PC-9 (cell line): ENCODE measurements at places on chromosomes 2 and 18. TPM values are rescaled to one million over a fixed set of nuclear protein-coding genes. Genes with fewer than 3 reads are reported as not detected.

Gene KIF1A
- total RNA-seq = not detected in 2 replicates

Gene ECEL1
- not detected in 2 replicates for total RNA-seq

Gene RTP5
- not detected in 2 replicates for total RNA-seq

Gene MAPK4
- not detected in 2 replicates for total RNA-seq

Gene L3MBTL4
- total RNA-seq = not detected in 2 replicates

Gene MDH1B
- 2.7 and 4.1 TPM in 2 replicates for total RNA-seq

Gene MC2R
- not detected in 2 replicates for total RNA-seq

Gene ITM2C
- total RNA-seq = 76.0 and 96.4 TPM in 2 replicates

Gene SGO2
- 17.8 and 25.0 TPM in 2 replicates for total RNA-seq

DNA sequence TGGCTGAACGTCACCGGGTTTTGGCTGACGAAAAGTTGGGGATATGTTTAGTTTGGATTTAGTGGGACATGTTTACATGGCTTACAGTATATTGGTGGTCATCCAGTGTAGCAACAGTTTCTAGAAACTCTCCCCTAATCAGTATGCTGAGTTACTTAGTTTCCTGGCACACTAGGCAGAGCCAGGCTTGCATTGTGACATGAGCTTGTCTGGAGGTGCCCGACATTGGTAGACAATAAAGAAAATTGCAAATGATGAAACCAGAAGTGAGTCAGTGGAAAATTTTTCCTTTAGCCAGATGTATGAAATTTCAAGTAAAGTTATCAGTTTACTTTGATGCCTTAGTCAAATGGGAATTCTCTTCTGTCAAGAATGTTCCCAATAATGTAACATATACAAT lies 276.1 kb downstream of the RDH14 start:
- no peaks in the 10 kb centered on the region for H3K4me1 ChIP-seq
- H3K36me3 ChIP-seq = no peaks in the 10 kb centered on the region
- H3K4me3 ChIP-seq = no peak overlapping the region
- DNase-seq = no peak
- H3K27ac ChIP-seq = no peak overlapping the region

- no peaks in the 10 kb centered on the region for H3K27me3 ChIP-seq
- no peaks in the 10 kb centered on the region for H3K4me1 ChIP-seq
- no peaks in the 10 kb centered on the region for H3K36me3 ChIP-seq
- no peak overlapping the region for H3K27ac ChIP-seq
These were observed 9.6 kb downstream of the CALCRL start for GRCh38 chr2:187438455-187438854.

DNA sequence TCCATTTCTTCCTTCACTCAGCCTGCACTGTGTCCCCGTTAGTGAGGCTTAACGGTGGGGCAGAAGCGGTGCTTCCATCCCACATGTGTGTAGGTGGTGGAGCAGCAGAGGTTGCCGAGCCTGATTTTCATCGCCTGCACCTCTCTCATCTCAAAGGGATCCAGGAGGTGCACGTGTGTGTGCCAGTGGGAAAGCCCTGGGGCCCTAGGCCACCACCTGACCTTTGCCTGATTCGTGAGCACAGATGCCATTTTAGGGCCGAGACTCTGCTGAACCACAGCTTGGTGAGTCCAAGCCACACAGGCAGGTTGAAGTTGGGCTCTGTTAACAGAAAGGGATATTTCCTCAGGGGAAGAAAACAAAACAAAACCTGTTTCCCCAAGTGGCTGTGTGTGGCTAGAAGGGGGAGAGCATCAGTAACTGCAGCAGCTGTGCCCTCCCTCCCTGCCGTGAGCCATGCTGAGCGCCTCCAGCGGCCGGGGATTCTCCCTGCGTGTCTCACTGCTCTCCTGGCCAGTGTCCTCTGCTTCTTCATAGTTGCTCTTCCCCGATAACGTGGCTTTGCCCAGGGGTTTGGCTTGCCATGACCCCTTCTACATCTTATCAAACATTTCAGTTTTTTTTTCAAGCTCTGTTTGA lies 81.5 kb downstream of the MAPRE2 start:
- no peaks in the 10 kb centered on the region for H3K27me3 ChIP-seq
- no peaks in the 10 kb centered on the region for H3K4me1 ChIP-seq
- no peak for DNase-seq
- no peak overlapping the region for H3K27ac ChIP-seq
- H3K36me3 ChIP-seq = no peaks in the 10 kb centered on the region
- H3K4me3 ChIP-seq = no peak overlapping the region

- H3K4me1 ChIP-seq = peaks cover 15% of the 10 kb centered on the region
- H3K4me3 ChIP-seq = no peak within 1 kb of the TSS
- no peak within 1 kb of the TSS for H3K27ac ChIP-seq
- H3K27me3 ChIP-seq = no peaks in the 10 kb centered on the region
- H3K36me3 ChIP-seq = no peaks in the 10 kb centered on the region
- no peak for DNase-seq
These were observed at the start of gene KCNK3 for GRCh38 chr2:26692279-26692896. Gene KCNK3, plus strand, starts transcription at chr2:26692722. Its CDS starts 154 bp downstream, at chr2:26692876.

DNA sequence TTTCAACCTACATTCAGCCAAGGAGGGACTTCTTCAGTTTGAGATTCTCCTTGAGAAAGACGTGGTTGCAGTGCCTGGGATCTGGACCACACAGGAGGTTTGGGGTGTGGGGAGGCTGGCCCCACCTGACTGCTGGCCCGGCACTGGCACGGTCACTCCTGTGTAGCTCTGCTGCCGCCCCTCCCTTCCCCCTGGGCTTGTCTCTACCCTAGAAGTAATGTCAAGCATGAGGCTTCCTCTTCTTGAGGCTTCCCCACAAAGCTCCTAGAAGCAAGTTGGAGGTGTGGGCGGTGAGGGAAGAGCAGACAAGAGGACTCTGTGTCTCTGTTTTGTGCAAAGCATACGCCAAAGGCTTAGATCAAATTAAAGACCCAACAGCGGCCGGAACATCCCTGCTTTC lies 8.7 kb downstream of the KLHL29 start:
- DNase-seq = no peak
- H3K4me1 ChIP-seq = no peaks in the 10 kb centered on the region
- no peaks in the 10 kb centered on the region for H3K27me3 ChIP-seq
- H3K4me3 ChIP-seq = no peak overlapping the region

DNA sequence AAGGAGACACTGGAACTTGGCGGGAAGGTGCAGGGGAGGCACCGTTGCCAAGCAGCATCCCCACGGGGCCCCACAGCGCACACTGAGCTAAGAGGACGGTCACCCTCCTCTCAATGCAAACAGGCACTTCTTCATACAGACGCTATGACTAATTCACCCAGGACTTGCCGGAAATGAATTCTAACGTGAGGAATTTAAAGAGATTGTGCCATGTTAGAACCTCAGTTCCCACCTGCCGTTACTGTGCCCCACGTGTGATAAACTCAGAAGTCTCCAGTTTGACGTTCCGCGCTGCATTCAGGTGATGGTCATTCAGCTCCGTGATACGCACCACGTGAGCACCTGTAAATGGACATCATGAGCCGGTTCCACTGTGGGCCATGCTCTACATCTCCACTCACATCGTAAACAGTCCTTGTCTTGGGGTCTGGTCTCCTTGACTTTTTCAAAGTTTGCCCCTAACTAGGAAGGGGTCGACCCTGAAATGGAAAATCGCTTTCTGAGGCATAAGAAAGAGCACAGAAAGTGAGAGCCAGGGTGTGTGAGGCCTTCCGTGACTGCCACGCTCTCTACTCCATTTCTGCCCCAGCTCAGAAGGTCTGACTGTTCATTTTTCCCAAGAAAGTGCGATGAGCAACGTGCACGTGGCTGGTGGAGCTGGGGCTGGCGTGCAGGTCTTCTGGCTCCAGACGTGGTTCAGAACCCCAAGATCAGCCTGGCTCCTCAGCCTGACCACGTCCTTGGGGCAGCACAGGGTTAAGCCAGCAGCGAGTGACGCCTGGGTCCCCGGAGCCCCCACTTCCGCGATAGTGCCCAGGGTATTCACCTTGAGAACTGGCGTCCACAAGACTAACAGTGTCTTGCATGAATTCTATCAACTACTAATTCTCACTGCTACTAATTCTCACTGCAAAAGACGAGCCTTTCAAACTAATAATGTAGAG lies 35.1 kb downstream of the TMEM18 start:
- H3K27ac ChIP-seq = no peak overlapping the region
- no peaks in the 10 kb centered on the region for H3K4me1 ChIP-seq
- no peaks in the 10 kb centered on the region for H3K36me3 ChIP-seq
- no peak overlapping the region for H3K4me3 ChIP-seq

GRCh38 chr2:19519045-19519444 lies 160.6 kb upstream of the OSR1 start:
- no peaks in the 10 kb centered on the region for H3K27me3 ChIP-seq
- H3K27ac ChIP-seq = no peak overlapping the region
- no peaks in the 10 kb centered on the region for H3K4me1 ChIP-seq
- no peak for DNase-seq
- H3K4me3 ChIP-seq = no peak overlapping the region

GRCh38 chr2:19900931-19901441 lies 797 bp downstream of the TTC32 start:
- no peak for DNase-seq
- H3K4me1 ChIP-seq = peaks cover 41% of the 10 kb centered on the region
- no peaks in the 10 kb centered on the region for H3K27me3 ChIP-seq
- H3K4me3 ChIP-seq = peak overlapping the region; percentile 74

GRCh38 chr18:22163416-22164161 lies 5.8 kb upstream of the GATA6 start:
- DNase-seq = no peak
- H3K4me3 ChIP-seq = no peak overlapping the region
- H3K4me1 ChIP-seq = no peaks in the 10 kb centered on the region
- H3K36me3 ChIP-seq = no peaks in the 10 kb centered on the region

GRCh38 chr2:6495466-6495865 lies 370.2 kb downstream of the CMPK2 start:
- no peaks in the 10 kb centered on the region for H3K4me1 ChIP-seq
- DNase-seq = no peak
- H3K4me3 ChIP-seq = no peak overlapping the region
- H3K27ac ChIP-seq = no peak overlapping the region

- H3K27ac ChIP-seq = no peak overlapping the region
- DNase-seq = peak; percentile 36
- H3K4me3 ChIP-seq = no peak overlapping the region
- no peaks in the 10 kb centered on the region for H3K4me1 ChIP-seq
- H3K36me3 ChIP-seq = no peaks in the 10 kb centered on the region
- H3K27me3 ChIP-seq = no peaks in the 10 kb centered on the region
These were observed 142.9 kb upstream of the NXPH2 start for GRCh38 chr2:138922973-138923563.

- peak; percentile 71 for DNase-seq
- H3K36me3 ChIP-seq = peaks cover 22% of the 10 kb centered on the region
- peaks cover 34% of the 10 kb centered on the region for H3K4me1 ChIP-seq
These were observed 874 bp downstream of the WDR43 start for GRCh38 chr2:28895189-28895893.

GRCh38 chr2:86000938-86001312 lies 104.8 kb downstream of the POLR1A start:
- DNase-seq = no peak
- H3K4me3 ChIP-seq = no peak overlapping the region
- H3K27ac ChIP-seq = no peak overlapping the region
- H3K36me3 ChIP-seq = no peaks in the 10 kb centered on the region

DNA sequence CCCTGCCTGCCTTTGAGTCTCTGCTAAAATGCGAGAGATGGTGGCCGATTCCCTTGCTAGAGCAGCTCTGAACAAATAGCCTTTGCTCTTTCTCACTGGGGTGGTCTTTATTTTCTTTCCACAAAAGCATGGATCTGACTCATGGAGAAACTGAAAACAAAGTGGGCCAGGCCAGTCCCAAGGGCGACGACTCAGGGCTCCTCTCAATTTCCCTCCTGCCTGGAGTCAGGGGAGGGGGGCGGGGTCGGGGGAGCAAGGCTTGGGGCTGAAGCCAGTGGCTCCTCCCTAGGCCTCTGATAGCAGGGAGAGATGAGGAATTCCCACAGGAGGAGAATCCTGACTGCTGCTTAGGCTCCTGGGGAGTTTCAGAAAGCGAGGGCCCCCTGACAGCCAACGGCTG lies 17.1 kb upstream of the IL1R2 start:
- no peak overlapping the region for H3K27ac ChIP-seq
- DNase-seq = no peak
- no peaks in the 10 kb centered on the region for H3K36me3 ChIP-seq
- no peaks in the 10 kb centered on the region for H3K27me3 ChIP-seq
- H3K4me3 ChIP-seq = no peak overlapping the region

DNA sequence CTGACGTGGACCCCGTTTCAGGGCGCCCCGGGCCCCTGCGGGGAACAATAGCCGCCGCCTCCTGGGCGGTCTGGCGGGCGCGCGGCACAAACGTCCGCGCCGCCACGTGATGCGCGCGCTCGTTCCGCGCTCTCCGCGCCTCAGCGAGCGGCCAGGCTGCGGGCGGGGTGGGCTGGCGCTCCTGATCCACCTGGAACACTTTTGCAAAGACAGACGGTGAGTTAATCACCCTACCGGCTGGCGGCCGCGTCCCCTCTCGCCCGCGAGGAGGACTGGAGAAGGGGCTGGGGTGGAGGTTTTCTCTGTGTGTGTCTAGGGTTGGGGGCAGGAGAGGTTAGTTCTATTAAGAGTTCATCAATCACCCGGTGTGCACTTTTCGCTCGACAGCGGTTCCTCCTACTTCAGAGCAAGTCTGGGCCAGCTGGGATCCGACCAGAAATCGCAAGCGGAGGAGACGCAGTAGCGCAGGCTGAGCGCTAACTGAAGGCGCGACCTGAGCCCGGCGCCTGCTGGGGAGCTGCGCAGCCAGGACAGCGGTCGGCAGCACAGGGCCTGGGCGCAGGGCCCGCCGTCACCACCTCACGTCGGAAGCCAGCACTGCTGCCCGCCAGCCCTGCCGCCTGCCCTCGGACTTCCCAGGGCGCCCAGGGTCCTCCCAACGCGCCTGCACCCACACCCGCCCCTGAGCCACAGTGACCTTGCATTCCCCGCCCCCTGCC lies 10.3 kb upstream of the HOXD1 start:
- no peak overlapping the region for H3K4me3 ChIP-seq
- H3K27ac ChIP-seq = no peak overlapping the region
- H3K36me3 ChIP-seq = no peaks in the 10 kb centered on the region
- DNase-seq = no peak
- peaks cover 68% of the 10 kb centered on the region for H3K27me3 ChIP-seq

DNA sequence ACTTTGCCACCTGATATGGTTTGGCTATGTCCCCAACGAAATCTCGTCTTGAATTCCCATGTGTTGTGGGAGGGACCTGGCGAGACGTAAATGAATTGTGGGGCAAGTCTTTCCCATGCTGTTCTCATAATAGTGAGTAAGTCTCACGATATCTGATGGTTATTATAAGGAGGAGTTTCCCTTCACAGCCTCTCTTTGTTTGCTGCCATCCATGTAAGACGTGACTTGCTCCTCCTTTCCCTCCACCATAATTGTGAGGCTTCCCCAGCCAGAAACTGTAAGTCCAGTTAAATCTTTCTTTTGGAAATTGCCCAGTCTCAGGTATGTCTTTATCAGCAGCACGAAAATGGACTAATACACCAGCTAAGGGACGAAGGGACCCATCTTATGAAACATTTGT lies 1303.3 kb downstream of the SUCLG1 start:
- H3K27ac ChIP-seq = no peak overlapping the region
- no peak for DNase-seq
- no peaks in the 10 kb centered on the region for H3K27me3 ChIP-seq

DNA sequence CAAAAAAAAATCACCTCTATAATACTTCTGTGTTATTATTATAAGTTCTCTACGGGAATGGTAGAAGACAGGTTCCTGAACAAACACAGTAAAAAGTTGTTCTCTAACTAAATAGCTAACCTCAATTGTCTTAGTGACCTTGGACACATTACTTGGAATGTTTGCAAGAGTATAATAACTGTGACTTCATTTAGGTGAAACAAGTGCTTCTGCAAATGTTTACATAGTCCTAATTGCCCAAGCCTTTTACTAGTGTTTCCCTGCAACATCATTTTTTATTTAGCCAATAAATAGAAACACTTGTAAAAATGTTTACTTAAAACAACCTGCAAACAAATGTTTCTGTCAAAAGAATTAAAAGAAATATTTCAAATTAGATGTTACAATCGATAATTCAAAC lies 9.9 kb downstream of the PLEKHM3 start:
- no peaks in the 10 kb centered on the region for H3K27me3 ChIP-seq
- 0 out of 2 replicates have a peak overlapping the region, but pooled peaks have one; percentile 32 for H3K27ac ChIP-seq
- DNase-seq = peak; percentile 87
- H3K4me1 ChIP-seq = peaks cover 45% of the 10 kb centered on the region
